ENCODE measurements at places on chromosomes 12 and 14.

DNA sequence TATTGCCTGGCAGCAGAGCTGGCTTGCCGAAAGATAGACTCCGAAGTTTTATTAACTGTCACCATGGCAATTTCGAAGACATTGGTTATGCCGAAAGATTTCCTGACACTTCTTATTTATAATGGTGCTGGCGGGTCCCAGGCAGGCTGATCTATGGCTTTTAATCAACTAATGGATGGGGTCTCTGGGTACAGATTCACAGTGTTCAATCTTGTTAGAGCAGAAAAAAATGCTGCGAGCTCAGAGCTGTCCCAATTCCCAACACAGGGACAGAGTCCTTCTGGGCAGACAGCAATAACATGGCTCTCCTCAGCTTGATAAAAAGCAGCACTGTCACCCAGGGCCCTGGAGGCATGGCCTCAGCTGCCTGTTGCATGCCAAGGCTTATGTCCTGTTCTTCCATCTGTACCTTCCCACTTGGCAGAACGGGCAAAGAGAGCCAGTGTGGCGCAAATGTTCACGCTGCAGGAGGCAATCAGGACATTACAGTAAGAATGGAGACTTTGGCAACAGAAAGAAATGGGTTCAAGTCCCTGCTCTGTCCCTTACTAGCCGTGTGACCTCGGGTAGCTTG lies 228.2 kb upstream of the PWP1 start:
- DNase-seq: no peak

DNA sequence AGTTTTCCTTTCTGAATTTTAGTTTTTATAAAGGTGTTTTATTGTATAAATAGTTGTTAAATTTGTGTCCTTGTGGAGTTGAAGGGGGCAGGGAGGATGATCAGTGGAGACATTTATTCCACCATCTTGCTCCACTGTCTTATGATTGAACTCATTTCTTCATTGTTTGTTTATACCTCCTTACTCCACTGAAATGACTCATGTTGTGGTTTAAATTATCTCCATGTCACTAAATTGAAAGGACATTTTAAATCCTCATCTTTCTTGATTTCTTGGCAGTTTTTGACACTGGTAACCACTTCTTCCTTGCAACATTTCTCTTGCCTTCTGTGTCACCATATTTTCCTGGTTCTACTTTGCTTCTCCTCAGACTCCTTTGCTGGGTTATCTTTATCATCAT lies 23.6 kb upstream of the FERMT2 start:
- no peak for DNase-seq

DNA sequence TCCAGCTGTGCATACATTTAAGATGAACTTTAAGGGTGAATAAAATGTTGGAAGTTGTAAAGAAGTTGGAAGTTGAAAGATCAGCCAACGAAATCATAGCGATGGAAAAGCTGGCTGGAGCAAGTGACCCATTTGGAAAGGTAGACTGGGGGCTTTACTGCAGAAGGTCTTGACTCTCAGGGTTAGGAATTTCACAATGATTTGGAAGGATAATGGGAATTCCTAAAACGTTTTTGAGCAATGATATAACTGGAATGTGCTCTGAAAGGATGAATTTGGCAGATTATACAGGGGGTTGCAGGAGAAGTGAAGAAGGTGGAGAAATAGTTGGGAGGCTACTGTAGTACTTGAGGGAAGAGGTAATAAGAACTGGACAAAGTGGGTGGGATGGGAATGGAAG lies 27.4 kb downstream of the EMP1 start:
- no peak for DNase-seq

DNA sequence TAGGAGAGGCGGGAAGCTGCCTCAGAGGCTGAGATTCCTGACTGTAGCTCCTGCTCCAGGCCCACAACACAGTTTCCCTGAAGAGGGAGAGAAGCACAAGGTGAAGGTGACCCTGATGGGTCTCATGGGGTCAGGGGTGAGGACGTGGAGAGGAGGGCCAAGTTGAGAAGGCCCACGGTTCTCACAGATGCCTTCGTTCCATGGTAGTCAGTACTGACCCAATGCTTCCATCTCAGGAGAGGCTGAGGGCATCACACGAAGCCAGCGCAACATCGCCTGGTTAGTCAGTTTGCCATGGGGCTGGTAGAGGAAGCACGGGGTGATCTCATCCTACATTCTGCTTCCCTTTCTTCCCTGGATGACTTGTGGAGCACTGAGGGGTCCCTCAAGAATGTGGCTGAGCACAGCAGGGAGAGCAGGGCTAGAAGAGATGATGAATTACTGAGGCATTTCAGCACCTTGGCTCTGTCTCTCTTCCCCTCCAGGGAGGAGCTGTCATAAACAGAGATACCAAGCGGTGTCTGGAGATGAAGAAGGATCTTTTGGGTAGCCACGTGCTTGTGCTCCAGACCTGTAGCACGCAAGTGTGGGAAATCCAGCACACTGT lies 51.9 kb downstream of the GALNT8 start:
- DNase-seq: no peak

- no peak for DNase-seq
Measured at GRCh38 chr12:2160043-2160442, 107.3 kb downstream of the CACNA1C start.

DNA sequence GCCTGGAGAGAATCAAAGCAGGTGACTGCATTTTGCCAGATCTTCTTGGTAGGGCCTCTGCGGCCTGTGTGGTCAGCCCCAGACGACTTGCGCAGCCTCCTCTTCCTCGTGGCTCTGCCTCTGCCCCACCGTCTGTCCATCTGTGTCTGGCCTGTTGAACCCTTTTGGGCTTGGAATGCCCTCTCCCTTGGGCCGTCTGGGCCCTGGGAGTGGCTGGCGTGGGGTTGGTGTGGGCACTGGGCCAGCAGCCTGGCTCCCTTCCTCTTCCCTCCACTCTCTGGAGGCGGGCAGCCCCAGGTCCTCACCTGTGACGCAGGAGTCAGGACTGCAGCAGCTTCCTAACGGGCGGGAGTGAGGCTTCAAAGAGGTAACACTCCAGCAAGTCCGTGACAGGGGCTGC lies 9.7 kb upstream of the CCDC197 start:
- DNase-seq: no peak

DNA sequence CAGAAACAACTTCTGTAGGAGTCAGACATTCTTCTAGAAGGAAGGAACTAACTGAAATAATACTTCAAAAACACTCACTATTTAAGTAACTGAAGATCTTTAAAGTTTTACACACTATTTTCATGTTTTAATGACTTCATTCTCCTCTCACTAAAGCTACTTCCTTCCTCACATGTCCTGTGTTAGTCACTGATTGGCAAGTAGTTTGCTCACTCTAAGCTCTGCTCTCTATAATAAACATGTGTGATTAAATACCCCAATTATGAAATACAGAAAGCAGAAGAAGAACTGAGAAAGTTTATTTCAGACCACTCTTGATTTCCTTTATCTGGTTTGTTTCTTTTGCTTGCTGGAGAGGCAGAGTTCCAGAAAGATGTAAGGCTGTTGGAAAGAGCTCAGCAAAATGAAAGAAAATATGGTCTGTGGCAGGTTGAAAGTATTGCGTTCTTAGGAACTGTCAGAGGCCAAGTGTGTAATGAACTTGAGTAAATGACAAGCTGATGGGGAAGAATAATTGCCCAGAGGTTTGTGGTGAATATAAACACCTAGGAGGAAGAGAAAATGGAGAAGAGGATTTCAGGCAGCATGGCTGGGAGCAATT lies 522.0 kb upstream of the SEL1L start:
- DNase-seq: no peak

GRCh38 chr12:119372540-119372939 lies 38.0 kb downstream of the CCDC60 start:
- no peak for DNase-seq

- no peak for DNase-seq
Measured at GRCh38 chr12:50728841-50729240, 35.1 kb upstream of the ATF1 start.

All from kidney glomerular epithelial cell (primary cell).